ENCODE measurements at places on chromosomes 4 and X.

- DNase-seq, result no peak
Measured at GRCh38 chr4:144591401-144591800, 54.6 kb upstream of the HHIP start.

DNA sequence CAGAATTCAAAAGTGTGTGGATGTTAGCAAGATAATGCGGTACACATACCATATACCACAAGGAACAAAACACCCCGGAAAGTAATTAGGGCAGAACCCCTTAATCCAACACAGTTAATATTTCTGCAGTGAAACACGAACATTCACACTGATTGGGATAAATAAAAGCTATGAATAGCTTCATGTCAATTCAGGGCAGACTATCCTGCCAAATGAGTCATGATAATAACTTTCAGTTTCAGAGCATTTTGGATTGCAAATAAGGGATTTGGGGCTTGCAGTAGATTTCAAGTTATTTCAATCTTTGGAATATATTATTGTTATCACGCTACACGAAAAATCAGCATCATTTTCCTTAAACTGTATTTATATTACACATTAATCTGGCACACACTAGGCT is 24.3 kb downstream of the IRF2 start:
- no peak for DNase-seq

DNA sequence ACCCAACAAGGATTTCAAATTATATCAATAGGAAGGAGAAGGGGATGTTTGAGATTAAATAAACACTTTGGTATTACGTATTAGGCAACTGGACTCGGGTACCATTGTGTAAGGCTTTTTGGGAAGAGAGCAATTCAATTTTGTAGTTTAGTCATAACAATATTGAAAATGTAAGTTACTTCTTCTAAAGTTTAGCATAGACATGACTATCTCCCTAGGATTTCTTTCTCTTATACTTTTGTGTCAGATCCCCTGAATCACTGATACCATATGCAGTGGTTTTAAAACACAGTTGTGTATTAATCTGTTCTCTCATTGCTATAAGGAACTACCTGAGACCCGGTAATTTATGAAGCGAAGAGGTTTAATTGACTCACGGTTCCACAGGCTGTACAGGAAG is 123.8 kb upstream of the FAM9C start:
- no peak for DNase-seq

DNA sequence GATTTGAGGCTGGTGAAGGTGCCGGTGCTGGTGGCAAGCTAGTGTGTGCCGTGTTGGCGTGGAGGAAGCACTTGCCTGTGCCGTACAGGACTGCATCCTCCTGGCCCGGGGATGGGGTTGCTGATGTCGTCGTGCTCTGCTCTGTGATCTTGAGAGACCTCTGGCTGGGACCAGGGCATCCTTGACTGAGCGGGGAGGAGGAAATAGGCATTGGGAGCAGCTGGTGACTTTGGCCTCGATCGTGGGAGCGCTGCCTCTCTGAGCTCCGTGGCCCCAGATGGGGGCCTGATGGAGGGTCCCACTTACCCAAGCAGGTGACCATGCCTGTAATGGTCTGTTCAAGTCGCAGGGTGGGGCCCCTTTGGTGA is 31.5 kb upstream of the CLCN4 start:
- no peak for DNase-seq

DNA sequence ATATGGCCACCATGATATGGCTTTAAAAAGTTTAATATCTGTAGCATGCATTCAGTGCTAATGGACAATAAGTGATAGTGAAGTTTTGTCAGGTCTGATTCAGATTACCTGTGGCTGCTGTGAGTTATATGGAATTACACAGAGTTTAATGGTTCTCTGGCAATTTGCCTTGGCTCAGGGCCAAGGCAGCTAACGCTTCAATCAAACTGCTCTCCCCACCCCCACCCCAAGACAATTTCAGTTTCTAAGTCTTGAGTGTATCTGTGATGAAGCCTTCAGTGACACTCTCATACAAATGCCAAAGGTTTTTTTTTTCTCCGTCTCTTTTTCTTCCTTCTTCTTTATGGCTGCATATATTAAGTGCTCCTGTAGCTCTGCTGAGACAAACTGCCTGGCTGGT is 106.6 kb downstream of the SHROOM4 start:
- DNase-seq, result no peak

- DNase-seq, result no peak
Measured at GRCh38 chr4:100290585-100290984, 100.3 kb upstream of the DDIT4L start.

DNA sequence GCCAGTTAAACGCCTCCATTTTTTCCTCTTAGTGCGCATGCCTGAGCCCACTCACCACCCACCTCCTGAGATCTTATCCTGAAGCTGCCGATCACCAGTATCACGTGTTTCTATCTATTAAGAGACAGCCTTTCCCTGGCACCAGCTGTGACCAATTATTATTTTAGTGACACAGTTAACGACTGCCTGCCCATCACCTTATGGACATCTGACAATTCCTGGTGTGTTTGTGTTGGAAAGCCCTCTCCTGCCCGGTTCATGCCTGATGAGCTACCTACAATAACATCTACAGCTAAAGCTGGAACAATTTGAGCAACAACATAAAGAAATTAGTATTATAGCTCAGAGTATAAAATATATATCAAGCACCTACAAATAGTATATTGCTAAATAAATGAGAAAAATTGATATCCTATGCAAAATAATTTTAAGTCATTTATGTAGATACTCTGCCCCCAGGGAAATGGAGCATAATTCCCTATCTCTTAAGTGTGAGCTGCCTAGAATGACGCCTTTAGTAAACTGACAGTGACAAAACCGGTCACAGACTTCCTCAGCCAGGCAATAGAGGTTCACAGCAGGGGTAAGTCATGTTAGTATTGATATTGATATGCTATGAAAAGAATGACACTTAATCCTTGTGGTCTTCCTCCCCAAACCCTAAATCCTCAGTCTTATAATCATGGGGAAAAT is 862.2 kb downstream of the TRAM1L1 start:
- DNase-seq, result no peak

DNA sequence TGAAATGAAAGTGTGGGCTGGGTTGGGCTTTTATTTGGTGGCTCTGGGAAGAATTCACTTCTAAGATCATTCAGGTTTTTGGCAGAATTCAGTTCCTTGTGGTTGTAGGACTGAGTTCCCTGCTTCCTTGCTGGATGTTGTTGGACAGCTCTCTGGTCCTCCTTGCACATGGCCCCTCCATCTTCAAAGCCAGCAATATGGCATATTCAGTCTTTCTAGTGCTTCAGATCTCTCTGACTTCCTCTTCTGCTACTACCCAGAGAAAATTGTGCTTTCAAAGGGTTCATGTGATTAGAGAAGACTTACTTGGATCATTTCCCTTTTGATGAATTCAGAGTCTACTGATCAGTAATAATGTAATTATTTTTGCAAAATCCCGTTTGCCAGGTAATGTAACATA is 12.8 kb upstream of the IGFBP7 start:
- no peak for DNase-seq

DNA sequence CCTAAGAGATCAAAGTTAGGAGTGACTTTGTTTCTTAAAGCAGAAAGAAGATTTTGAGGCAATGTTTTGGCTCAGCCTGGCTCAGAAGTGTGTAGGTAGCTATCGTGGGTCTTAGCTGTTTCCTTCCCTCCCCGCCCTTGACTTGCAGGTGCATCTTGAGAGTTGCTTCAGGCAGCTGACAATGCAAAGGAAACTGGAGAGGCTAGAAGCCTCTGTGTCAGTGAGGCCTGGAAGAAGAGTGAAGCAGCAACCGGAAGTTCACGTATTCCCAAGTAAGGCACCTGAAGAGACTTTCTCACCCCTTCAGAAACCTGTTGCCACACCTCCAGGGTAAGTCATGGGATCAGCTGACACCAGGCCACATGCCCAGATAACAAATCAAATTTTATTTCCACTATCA is 10.6 kb upstream of the XKRX start:
- DNase-seq, result no peak

- DNase-seq, result no peak
Measured at GRCh38 chr4:62948108-62948507, 1461.1 kb downstream of the TECRL start.

DNA sequence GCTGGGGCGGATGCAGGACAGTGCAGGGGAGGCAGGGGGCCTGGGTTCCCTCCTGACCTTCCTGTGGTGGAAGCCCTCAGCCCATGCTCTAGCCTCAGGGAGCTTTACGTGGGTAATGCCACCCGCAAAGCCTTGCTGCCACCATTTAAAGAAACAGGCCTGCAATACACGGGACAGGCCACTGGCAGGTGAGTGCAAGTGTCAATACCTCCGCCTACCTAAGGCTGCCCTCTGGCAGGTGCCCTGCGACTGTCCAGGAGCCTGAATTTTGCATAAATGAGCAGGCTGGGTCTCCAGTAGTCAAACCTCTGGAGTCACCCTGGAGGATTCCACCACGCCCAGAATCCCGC is 5.9 kb downstream of the CRMP1 start:
- DNase-seq, result no peak

DNA sequence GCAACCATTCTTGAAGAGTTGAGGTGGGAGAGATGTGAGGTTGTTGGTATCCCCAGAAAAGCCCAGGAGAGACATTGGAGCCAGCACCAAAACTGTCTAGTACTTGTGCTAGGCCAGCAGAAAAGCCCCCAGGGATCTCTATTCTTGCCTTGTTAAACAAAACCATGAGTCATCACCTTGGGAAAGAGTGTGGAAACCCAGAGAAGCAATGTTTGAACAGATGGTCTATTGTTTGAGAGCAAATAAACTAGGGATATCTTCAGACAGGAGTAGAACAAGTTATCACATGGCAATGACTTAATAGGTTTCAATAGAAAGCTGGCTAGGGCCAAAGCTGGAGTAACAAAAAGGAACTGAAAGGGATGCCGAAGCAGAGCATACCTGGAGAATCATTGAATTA is 195.7 kb upstream of the CASK start:
- no peak for DNase-seq

DNA sequence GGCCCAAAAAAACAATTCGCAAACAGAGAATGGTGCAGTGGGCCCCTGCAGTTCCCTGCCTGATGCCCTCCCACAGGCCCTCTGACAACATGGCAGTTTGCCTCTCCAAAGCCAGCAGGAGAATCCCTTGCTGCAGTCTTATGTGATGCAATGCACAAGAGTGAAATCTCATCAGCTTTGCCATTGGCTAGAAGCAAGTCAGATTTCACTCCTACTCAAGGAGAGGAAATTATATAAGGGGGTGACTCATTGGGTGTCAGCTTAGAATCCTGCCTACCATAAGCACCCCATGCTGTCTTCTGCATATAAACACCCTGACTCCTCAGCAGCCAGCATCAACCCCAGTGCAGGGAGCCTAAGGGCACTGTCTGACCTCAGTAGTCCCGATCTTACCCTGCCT is 157.3 kb upstream of the LDB2 start:
- peak; percentile 15 for DNase-seq

DNA sequence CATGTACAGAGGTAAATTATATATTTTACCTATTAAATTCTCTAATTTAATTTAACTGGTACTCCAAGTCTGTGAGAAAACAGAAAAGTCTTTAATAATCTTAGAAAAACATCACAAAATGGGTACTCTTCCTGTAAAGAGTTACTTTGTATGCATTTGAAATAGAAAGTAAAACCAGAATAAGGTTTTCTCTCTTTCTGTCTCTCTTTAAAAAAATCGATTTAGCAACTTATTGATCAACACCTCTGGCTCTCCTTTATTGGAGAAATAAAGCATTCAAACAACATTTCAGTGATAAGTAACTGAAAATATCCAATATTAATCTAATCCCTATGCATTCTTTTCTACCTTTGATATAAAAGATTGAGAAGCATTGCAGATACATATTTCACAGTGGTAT is 27.4 kb downstream of the ATOH1 start:
- DNase-seq, result no peak

DNA sequence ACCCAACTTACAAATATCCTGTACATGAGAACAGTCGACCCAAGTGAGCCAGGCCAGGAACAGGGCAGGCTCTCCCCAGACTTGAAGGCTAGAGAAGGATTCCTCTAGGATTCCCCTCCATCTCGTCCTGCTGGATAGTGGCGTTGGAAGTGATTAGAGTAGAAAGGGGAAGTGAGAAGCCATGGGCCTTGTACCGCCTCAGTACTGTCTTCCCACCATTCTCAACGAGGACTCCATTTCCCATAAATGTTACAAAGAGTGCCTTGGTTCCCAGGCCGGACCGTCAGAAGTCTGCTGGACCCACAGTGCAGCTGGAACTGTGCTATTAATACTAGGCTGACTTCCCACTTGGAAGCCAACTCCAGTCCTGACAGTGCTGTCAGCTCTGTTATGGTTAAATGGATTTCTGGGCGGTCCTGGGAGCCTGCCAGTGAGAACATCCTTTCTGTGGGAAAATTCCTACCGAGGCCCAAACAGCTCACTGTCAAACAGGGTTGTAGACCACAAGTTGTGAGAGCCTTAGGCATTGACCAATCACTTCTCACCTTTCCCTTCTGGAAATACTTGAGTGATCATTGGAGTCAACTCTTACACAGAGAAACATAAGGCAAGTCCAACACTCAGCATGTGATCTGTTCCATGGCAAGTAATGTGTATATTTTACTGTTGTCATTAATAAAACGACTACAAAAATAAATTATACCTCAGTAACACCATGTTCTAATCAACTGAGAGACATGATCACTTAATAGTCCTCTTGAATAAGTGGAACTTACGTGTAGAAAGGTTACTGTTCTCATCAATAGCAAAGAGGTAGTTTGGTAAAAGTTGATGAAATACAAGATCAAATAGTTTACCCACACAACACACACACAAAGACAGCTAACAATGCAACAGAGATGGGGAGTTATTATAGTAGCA is 58.4 kb downstream of the AMELX start:
- no peak for DNase-seq

DNA sequence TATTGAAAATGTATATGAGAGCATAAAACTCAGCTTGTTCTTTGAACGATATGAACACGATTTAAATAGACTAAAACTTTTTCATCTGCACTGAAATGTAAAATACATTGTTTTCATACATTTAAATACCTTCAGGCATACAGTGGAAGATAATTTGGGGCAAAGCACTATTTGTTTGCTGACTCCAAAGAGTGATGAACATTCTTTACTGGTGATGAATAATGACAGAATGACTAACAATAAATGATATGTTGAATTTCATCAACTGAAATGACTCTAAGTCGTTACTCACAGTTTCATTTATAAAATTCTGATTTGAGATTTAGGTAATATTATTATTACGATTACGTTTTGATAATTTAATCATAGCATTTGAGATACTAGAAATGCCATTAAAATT is 1160.1 kb downstream of the NLGN4X start:
- no peak for DNase-seq

DNA sequence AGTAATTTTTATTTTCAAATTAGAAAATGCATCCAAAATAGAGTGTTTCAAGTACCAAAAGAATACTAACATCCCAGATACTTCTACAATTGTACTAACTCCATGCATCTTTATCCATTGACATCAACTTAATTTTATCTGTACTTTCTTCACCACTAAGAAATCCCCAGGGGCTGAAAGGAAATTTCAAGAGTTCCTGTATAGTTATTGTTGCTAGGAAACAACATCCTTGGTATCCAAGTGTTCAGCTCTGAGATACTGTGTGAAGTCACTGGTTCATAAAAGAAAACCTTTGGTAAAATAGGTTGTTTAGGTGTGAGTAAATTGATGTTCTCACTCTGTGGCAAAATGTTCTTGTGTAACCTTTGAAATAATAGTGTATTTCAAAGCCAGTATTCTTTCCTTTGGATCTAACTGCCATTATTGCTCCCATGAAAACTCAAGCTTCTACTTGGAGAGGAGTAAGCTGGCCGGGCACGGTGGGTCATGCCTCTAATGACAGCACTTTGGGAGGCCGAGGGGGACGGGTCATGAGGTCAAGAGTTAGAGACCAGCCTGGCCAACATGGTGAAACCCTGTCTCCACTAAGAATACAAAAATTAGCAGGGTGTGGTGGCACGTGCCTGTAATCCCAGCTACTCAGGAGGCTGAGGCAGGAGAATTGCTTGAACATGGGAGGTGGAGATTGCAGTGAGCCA is 72.9 kb downstream of the COMMD8 start:
- DNase-seq, result no peak
